NCI-H1092 (cell line): ENCODE measurements at places on chromosomes 16 and 17.

- no peak for DNase-seq
Measured at GRCh38 chr16:89166696-89167424, 4.7 kb upstream of the CDH15 start.

- DNase-seq, result no peak
Measured at GRCh38 chr16:3085868-3086595, 13.1 kb downstream of the ZSCAN10 start.

GRCh38 chr16:17460890-17461289 is 9.9 kb downstream of the XYLT1 start:
- no peak for DNase-seq

- no peak for DNase-seq
Measured at GRCh38 chr17:4520894-4521600, 22.4 kb downstream of the SPNS2 start.

GRCh38 chr16:81492311-81492761 is 47.7 kb downstream of the CMIP start:
- DNase-seq, result no peak

DNA sequence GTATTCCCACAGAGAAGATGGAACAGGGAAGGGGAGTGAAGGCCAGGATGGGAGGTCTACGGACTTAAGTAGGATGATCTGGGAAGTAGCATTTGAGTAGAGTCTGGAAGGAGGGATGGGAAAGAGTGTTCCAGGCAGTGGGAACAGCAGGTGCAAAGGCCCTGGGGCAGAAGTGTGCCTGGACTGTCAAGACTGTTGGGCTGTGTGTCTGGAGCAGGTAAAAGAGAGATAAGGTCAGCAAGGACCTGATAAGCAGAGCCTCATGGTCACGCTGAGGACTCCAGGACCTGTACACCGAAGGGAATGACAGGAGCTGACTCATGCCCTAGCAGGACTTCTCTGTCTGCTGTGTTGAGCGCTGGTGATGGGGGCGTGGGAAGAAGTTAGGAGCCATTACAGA is 723 bp upstream of the CARD14 start:
- DNase-seq, result no peak

DNA sequence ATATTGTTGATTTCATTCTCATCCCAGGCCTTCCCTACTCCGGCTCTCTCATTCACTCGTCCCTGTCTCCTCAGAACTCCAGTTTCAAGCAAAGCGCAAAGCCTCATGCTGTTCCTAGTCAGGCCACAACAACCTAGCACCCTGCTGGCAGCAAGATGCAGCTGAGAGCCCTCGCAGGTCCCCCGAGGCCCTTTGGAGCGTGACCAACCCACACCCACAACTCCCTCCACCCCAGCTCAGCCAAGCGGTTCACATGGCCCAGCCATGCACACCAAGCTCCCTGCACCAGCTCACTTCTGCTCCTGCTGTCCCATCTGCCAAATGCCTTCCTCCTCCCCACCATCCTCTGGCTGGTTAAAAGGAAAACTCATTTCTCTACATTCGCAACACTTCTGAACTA is 195.8 kb downstream of the IRX5 start:
- DNase-seq, result no peak

- peak; percentile 44 for DNase-seq
Measured at GRCh38 chr16:14007450-14007849, 63.7 kb upstream of the MRTFB start.

DNA sequence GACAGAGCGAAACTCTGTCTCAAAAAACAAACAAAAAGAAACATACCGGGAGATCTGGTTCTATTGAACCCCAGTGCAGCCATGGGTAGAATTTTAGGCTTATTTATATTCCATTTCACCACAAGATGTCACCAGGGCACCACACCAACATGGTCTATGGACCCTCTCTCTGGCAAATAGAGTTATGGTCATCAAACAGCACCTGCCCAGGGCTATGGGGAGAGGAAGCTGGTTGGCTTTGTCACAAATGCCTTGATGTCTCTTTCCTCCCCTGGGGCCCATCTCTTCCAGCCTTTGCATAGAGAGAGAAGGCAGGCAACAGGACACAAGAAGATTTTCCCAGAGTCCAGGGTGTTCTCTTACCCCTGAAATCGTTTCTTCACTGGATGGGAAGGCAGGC is 128.4 kb downstream of the WWOX start:
- DNase-seq, result peak; percentile 12

DNA sequence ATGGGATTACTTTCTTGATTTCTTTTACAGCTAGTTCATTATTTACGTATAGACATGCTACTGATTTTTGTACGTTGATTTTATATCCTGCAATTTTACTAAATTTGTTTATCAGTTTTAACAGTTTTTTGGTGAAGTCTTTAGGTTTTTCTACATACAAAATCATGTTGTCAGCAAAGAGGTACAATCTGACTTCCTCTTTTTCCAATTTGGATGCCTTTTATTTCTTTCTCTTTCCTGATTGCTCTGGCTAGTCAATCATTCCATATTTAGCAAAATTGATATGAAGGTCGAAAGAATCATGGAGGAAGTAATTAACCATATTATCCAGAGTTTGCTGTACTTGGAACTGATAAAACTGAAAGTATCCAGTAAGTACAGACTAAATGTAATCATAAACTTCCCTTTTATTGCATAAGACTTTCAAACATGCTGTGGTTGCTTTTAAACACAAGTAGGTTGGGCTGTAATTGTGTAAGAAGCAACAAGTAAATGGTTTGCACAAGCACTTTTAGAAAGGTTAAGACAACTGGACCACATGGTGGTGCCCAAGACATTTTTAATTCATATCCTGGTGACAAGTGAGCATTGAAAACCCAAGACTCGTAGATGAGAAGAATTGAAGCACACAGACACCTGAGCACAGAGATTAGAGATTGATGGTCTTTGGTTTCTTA is 8.4 kb downstream of the GDE1 start:
- DNase-seq, result no peak

DNA sequence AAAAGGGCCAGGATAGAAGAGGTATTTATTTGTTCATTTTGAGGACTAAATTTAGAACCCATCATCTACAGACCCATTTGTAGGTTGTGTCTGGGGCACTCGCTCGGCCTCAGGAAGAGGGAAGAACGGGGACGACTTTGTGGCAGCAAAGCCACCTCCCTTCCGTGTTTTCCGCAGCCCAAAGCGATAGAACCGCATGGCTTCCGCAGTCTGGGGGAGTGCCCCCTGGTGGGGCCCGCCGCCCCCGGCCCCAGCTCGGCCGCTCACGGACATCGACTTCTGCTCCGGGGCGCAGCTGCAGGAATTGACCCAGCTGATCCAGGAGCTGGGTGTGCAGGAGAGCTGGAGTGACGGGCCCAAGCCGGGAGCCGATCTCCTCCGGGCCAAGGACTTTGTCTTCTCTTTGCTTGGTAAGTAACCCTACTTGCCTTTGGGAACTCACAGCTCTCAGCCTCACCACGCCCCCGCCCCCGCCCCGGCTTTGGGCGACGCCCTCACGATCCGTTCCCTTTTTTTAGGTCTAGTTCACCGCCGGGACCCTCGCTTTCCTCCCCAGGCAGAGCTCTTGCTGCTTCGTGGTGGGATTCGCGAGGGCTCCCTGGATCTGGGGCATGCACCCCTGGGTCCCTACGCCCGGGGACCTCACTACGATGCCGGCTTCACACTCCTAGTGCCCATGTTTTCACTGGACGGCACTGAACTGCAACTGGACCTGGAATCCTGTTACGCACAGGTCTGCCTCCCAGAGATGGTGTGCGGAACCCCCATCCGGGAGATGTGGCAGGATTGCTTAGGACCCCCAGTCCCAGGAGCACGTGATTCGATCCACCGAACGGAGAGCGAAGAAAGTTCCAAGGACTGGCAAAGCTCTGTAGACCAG is 681 bp downstream of the TMEM102 start:
- DNase-seq, result no peak

- no peak for DNase-seq
Measured at GRCh38 chr17:83193336-83194185, 114.2 kb downstream of the METRNL start.

GRCh38 chr16:85250147-85250463 is 137.8 kb upstream of the CIBAR2 start:
- DNase-seq, result no peak

DNA sequence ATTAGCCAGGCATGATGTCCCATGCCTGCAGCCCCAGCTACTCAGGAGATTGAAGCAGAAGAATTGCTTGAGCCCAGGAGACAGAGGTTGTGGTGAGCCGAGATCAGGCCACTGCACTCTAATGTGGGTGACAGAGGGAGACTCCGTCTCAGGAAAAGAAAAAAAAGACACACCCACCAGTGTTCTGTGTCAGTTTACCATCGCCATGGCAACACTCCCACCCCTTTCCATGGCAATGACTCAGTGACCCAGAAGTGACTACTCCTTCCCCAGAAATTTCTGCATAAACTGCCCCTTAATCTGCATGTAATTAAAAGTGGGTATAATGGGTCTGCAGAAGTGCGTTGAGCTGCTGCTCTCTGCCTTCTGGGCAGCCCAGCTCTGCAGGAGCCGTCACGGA is 4.0 kb upstream of the ZC3H18 start:
- DNase-seq, result no peak

GRCh38 chr17:80125656-80126448 is 21.1 kb downstream of the EIF4A3 start:
- no peak for DNase-seq

GRCh38 chr17:78664476-78665386 is 87.5 kb upstream of the DNAH17 start:
- DNase-seq, result no peak

DNA sequence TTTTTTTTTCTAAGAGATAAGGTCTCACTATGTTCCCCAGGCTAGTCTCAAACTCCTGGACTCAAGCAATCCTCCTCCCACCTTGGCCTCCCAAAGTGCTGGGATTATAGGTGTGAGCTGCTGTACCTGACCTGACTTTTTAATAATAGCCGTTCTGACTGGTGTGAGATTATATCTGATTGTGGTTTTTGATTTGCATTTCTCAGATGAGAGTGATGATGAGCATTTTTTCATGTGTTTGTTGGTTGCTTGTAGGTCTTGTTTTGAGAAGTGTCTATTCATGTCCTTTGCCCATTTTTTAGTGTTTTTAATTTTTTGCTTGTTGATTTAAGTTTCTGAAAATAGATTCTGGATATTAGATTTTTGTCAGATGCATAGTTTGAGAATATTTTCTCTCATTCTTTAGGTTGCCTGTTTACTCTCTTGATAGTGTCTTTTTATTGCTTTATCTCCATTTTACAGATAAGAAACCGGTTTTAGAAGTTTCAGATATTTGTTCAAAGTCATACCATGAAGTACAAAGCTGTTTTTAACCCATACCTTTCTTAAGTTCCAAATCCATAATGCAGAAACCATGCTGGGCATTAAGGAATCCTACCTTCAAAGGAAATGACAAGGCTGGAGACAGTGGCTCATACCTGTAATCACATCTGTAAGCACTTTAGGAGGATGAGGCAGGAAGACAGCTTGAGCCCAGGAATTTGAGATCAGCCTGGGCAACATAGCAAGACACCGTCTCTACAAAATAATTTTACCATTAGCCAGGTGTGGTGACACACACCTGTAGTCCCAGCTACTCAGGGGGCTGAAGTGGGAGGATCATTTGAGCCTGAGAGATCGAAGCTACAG is 168.4 kb upstream of the TBX2 start:
- no peak for DNase-seq

- no peak for DNase-seq
Measured at GRCh38 chr16:23729503-23730424, 16.7 kb upstream of the ERN2 start.

DNA sequence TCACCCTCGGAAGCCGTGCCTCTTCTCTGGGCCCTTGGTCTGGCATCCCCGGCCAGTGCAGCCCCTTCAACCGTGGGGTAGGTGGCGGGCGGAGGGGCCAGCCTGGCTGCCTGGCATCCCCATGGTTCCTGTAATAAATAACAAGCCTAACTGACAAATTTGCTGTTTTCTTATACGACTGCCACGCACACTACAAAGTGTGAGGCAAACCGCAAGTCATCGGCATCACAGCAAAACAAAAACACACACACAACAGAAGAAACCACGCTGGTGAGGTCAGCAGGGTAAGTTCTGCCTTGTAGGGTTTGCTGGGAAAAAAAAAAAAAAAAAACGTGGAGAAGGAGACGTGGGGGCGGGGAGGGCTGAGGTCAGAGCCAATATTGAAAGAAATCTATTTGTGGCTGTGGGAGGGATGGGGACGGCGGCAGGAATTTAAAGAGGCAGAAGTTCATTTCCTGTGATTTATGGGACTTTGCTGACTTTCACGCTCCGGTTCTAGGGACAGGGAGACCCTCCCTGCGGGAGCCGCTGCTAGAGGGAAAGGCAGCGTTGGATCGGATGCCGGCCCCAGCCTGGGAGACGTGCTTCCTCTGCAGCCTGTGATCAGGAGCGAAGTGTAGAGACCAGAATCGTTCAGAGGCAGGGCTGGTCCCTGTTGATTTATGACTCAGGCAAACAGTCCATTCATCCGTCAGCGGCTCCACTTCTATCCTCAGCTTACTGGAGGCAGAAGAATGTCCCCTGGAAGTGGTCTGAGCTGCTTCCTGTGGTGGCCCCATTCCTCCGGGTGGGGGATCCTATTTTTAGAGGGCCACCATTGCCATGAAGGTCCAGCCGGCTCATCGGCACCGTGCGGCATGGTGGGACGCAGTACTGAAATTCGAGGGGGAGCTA is 162.8 kb downstream of the FOXL1 start:
- no peak for DNase-seq

DNA sequence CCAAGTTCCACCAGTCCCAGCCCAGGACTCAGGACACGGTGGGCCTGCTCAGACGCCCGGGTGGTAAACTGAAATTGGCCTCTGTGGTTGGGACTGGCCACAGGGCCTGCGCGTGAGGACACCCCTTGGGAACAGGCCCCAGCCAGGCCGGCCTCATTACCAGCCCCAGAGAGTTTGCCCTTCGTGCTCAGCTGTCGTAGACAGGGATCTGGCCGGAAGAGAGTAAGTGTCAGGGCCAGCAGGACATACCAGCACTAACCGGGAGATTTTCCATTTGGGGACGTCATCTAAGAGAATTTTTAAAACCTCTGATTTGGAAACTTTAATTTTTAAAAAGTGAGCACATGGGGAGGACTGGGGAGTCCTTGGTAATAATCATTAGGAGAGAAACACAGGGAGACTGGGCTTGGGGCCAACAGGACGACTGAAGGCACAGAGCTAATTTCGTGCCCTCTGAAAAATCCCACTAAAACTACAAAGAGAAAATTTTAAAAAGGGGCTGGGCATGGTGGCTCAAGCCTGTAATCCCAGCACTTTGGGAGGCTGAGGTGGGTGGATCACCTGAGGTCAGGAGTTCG is 2.4 kb upstream of the RBFOX3 start:
- no peak for DNase-seq

- DNase-seq, result peak; percentile 27
Measured at GRCh38 chr17:29162909-29163341, 17.3 kb downstream of the MYO18A start.

DNA sequence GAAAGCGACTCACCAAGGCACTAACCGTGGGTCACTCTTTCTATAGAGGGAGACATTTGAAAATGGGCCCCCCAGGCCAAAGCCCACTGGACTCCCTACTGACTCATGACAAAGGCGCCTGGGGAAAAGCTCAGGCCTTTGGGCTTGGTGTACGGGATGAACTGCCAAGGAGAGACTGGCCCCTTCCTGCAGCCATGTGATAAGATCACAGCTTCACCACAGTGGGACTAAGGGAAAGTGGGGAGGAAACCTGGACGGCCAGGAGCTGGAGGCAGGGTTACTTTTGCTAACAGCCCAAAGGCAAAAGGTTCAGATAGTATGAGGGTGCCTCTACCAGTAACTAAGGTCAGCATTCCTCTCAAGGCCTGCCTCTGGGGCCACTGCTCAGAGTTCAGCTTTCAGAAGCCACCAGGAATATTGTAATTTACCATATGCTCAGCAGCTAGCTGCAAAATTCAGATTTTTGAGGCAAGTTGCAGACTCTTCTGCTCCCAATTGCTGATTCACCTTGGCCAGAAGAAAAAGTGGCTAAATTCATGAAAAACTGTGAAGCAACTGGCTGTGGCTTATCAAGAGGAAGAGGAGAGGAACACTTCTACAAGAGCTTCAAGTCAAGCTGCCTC is 37.1 kb upstream of the SLC25A19 start:
- no peak for DNase-seq
